Stimulated activated CD8-positive, alpha-beta memory T cell treated with anti-CD3 and anti-CD28 coated beads, Interleukin-12 subunit alpha, Interleukin-12 subunit beta, amount 100 ng/mL, for 1 hour (primary cell): ENCODE measurements at places on chromosomes 5 and 9.

- DNase-seq, result no peak
Observed at GRCh38 chr9:27303219-27303618, 6.3 kb upstream of the EQTN start.

DNA sequence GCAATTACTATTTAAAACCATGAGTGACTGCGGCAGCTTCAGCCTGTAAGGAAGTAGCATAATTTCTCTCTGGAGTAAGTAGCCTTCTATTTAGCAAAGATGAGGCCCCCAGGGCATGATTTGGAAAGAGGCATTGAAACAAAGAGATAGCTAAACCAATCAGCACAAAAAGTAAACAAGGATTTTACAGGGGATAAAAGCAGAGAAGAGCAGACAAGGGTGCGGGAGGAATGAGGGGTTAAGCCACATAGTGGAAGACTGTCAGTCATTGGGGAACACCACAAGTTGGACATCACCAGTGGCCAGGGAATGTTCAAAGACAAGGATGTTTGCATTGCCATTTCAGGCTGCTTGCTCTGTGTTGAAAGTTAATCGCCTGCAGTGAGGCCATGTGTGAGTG, 24.0 kb upstream of the C5orf63 start:
- no peak for DNase-seq

GRCh38 chr5:89372176-89372575, 489.2 kb upstream of the MEF2C start:
- DNase-seq, result no peak

GRCh38 chr5:6637590-6637989, 4.3 kb downstream of the SRD5A1 start:
- no peak for DNase-seq

DNA sequence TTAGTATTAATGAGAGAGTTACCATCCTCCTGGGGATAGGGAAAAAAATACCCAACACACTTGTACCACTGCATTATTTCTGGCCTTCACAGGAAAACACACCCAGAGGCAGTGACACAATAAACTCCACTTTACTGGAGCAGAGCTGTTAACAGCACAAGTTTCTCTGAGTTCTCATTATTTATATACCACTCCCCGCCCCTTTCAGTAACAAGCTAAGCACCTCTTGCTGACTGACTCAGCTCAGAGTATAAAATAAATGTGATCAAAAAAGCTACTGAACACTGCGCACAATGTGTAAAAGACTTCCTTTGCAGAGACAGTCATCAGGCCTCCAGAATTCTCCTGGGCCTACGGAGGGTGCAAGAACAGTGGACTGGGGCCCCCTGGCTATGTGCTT, 21.6 kb downstream of the KLF9 start:
- DNase-seq, result no peak

- no peak for DNase-seq
Observed at GRCh38 chr9:76161541-76161940, 232.7 kb downstream of the RFK start.

DNA sequence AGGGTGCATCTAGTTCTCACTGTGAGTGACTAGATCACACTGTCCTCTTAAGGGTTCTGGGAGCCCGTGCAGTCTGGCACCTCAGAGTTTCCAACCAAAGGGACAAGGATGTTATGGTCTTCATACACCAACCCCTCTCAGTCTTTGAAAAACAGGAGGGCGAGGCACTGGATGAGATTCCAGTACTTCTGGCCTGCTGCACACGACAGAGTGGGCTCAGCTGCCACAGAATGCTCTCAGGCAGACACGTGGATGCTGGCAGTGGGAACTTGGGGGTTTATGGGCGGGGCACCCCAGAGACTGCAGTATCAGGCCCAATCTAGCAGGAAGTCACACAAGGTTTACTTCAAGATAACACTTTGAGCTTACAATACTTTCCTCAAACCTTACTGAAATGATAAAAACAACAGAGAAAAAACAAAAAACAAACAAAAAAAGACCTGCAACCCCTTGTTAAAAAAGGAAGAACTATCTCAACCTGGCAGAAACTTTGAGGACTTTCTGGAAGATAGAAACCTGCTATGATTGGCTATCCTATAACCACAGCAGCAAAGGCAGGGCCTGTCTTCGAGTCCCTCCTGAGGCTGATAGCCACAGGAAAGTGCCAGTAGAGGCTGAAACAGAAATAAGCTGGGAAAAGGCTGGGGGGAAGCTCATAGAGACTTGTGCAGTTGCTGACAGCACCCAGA, 28.3 kb upstream of the TGFBR1 start:
- DNase-seq, result no peak

- no peak for DNase-seq
Observed at GRCh38 chr5:180112181-180112861, 40.8 kb upstream of the RNF130 start.

DNA sequence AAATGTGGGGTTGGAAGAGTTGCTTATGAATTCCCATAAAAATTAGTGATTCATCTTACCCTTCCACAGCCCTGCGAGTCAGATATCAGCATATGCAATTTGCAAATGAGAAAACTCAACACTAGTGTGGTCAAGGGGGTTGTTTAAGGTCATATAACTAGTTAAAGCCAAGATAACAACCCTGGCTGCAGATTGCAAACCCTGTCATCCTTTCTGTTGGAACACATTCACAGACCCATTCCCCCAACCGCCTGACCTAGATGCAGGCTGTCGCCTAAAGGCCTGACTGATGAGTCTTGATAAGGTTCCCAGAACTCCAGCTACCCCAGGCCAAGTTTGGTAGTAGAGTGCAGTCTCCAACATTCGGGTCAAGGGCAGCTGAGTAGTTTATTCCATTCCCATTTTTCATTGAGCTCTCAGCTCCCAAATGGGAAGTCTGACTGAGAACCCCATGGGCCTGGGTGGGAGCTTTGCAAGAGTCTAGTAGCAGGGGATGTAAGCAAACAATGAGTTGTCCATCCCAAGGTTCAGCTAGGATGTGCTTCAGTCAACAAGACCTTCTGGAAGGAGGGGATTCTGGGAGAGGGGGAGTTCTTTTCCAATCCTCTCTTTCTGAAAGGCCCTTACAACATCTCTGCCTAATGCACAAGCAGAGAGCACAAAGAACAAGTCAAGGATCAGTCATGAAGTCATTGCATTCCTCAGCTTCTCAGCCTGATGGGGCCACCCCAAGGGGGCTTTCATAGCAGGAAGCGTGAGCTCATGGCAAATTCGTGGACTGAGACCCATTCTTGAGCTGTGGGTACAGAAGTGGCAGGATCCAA, 40.3 kb downstream of the ADAM19 start:
- DNase-seq, result no peak

- DNase-seq, result no peak
Observed at GRCh38 chr9:121498487-121499176, 1.0 kb downstream of the GGTA1 start.

GRCh38 chr5:149205625-149206523, 64.6 kb downstream of the ABLIM3 start:
- no peak for DNase-seq

DNA sequence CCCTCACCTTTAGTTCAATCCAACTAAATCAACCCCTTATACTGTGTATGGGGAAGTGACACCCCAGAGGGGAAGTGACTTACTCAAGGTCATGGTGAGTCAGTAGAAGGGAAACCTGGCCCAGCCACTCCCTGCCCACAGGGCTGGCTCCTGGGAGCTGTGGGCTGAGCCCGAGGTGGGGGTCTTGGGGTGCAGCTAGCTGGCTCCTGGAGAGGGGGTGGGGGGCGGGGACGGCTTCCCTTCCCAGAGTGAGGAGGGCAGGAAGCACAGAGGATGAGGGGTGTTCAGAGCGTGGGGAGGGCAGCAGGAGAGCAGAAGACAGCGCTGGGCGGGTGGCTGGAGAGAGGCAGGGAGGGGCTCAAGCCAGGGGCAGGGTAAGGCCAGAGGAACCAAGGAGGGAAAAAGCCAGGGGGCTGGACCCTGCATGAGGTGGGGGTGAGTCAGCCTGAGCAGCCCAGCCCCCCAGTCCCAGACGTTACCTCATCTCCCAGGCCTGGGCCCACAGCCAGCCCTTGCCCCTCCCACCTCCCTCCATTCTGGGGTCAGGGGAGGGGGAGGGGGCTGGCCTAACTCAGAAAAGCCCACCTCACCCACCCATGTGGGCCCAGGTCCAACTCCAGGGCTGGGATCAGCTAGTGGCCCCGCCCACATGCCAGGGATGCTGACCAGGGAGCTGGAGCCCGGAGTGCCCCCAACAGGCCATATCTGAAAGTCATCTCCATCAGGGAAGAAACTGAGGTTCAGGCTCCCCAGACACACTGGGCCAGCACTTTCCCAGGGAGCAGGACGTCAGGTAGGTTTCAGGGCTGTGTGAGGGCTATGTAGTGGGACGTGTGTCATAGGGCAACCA, 2.8 kb downstream of the PDLIM7 start:
- no peak for DNase-seq

DNA sequence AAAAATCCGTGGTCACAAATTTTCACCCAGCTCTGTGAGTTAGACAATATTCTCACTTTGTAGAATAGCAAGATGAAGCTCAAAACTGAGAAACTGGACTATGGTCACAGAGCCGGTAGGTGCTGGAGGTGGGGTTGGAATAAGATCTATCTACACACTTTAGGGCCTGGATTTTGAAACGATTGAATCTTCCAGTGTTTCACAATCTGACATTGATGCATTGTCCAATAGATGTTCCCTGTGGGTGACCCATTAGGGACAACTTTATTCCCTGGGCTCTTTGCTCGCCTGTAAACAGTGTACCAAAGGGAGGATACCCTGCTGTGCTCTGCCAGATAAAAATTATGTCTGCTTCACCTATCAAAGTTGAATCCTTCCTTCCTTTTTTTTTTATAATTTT, 145.4 kb upstream of the MPDZ start:
- DNase-seq, result no peak

DNA sequence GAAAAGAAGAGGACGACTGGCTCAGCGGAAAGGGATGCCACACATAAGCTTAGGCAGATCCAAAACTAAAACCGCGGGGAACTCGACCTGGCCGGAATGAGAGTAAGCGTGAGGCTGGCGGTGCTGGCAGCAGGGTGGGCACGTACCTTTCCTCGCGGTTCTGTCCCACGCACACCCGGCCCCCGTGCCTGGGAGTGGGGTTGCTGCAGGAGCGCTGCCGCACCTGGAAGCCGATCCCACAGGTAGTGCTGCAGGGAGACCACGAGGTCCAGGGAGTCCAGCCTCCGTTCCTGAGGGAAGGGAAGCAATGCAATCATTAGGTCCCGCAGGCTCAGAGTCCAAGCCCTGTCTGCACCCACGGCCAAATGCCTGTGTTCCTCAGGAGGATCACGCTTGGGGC, 427.0 kb downstream of the SEMA5A start:
- no peak for DNase-seq

DNA sequence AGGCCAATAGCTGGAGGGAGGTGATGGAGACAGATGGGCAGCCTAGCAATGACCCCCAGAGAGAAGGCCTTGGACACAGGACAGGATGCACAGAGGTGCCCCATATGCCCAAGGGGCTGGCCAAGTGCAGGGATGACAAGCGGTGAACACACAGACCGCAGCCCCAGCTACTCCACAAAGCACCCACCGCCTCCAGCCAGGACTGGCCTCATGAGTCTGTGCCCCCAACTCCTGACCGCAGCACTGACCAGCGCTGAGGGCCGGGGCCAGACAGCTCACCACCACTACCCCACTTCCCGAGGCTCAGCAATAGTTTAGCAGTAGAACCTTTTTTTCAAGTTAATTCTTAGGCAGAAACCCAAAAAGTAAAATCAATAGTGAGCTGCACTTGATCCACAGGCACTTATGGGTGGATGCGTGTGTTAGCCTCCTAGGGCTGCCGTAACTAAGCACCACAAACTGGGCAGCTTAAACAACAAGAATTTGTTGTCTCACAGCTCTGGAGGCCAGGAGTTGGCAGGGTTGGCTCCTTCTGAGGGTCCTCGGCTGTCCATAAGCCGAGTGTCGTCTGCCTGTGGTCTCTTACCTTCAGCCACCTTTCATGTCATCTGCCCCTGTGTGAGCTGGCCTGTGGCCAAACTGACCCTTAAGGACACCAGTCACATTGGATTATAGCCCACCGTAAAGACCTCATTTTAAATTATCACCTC, 14.1 kb downstream of the ROR2 start:
- DNase-seq, result no peak

GRCh38 chr5:15943487-15943886, 236.1 kb downstream of the MARCHF11 start:
- no peak for DNase-seq

DNA sequence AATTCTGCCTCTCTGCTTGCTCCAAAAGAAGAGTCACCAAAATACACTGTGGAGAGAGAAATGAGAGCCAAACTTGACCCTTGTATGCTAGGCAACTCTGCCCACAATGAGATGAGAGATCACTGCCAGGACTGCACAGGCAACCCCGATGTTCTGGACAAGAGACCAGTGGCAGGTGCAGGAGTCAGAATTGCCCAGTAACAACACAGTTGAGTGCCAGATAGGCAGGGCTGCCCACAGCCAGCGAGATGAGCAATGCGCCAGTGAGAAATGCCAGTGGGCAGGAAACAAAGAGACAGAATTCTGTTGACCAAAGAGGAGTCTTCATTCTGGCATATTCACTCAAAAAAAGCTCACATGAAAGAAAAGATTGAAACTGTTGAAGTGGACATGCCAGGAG, 570.7 kb downstream of the CAAP1 start:
- no peak for DNase-seq

- no peak for DNase-seq
Observed at GRCh38 chr5:152592416-152592815, 187.3 kb upstream of the NMUR2 start.

GRCh38 chr9:98428454-98428853, 173.0 kb upstream of the TBC1D2 start:
- no peak for DNase-seq

GRCh38 chr5:170489199-170489598, 14.6 kb upstream of the KCNIP1 start:
- DNase-seq, result no peak

GRCh38 chr5:177169271-177169670, 35.7 kb downstream of the NSD1 start:
- no peak for DNase-seq

DNA sequence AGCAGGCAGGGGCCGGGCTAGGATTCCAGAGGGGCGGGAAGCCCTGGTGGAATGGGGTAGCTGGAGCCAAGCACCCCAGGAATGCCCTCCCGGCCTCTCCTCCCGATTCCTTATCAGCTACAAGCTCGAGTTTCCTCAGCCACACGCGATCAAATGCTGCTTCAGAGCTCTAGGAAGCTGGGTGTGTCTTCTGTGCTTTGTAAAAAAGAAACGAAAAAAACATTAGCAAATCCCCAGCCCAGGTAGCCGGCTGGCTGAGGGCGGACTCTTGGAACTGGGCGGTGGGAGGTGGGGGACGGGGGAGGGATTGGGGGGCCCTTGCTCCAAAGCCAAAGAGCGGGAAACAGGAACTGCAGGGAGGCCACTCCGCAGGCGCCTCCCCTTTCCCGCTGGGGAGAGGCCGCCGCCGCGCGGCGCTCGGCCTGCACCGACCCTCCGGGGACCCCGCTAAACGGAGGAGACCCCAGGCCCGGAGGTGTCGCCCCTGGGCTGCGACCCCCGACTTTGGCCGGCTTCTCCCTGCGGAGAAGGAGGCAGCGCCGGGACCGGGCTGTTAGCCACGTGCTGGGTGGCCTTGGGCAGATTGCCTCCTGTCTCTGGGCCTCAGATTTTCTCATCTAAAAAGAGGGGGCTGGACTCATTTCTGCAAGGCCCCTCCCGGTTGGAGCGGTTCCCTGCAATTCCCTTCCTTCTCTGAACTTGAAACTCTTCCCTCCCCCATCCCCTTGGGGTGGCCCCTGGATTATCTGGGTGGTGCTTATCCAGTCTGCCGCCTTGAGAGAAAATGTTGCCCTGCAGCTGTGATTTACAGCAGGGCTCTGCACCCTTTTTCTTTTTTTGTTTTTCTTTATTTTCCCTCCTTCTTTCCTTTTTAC, 40.9 kb upstream of the FABP6 start:
- no peak for DNase-seq

GRCh38 chr5:124572971-124573370, 173.5 kb downstream of the ZNF608 start:
- no peak for DNase-seq

GRCh38 chr9:137126786-137127185, 12.2 kb upstream of the GRIN1 start:
- DNase-seq, result no peak
